OCI-M1 (cell line): ENCODE measurements at places on chromosomes 16 and 17.

DNA sequence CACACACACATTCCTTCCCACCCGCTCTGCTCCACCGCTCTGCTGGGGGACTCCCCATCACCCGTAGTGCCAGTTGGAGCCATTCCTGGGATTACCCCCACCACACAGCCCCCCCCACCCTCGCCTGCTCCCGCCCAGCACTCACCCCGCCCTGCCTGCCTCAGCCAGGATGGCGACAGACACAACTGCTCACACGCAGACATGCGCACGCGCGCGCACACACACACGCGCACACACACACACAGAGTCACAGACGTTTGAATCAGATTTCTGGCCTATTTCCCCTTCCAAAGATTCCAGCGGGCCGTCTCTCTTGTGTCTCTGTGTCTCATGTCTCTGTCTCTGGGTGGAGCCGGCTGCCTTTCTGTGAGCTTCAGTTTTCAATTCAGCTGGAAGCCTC, 4.4 kb downstream of the CACNA1G start:
- DNase-seq = peak; percentile 64

- DNase-seq = no peak
Measured at GRCh38 chr17:298791-299450, 53.7 kb downstream of the RPH3AL start.

DNA sequence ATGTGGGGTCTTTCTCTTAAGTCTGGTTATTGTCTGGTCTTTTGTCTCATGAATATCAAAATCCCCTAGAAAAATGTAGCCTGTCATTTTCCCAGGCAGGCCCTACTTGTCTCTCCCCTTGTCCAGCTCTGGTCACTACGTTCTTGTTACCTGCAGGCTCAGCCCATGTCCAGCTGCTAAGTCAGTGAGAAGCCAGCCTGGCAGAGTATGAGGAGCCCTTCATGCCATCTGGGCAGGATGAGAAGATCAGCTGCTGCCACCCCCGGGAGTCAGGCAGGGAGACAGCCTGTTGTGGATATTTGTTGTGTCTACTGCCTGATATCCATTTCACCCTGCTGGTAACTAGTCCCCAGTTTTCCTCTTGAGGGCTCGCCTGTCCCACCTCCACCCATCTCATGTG, 88.9 kb downstream of the ASIC2 start:
- no peak for DNase-seq

- peak; percentile 93 for DNase-seq
Measured at GRCh38 chr16:12801511-12802042, 2.1 kb downstream of the CPPED1 start.

DNA sequence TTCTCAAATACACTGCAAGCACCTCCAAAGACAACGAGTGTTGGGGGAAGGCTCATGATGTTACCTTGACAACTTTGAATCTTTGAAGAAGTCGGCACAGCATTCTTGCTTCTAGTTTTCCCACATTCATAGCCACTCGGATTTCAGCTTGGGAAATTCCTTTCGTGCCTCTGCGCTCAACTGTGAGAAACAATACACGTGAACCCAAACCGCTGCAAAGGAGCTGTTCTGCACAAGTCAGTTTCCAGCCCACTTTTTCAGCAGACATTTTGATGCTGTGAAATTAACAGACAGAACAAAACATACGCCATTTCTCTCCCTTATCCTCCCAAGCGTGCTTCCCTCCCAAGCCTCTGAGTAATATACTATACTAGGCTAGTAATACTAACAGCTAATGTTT, 41.2 kb downstream of the GTF3C1 start:
- DNase-seq = no peak

- no peak for DNase-seq
Measured at GRCh38 chr17:42674755-42675347, 1.9 kb downstream of the PLEKHH3 start.

GRCh38 chr17:41452281-41452680, 11.5 kb upstream of the KRT38 start:
- peak; percentile 11 for DNase-seq

GRCh38 chr17:2295575-2295974, 8.0 kb downstream of the SMG6 start:
- DNase-seq = no peak

DNA sequence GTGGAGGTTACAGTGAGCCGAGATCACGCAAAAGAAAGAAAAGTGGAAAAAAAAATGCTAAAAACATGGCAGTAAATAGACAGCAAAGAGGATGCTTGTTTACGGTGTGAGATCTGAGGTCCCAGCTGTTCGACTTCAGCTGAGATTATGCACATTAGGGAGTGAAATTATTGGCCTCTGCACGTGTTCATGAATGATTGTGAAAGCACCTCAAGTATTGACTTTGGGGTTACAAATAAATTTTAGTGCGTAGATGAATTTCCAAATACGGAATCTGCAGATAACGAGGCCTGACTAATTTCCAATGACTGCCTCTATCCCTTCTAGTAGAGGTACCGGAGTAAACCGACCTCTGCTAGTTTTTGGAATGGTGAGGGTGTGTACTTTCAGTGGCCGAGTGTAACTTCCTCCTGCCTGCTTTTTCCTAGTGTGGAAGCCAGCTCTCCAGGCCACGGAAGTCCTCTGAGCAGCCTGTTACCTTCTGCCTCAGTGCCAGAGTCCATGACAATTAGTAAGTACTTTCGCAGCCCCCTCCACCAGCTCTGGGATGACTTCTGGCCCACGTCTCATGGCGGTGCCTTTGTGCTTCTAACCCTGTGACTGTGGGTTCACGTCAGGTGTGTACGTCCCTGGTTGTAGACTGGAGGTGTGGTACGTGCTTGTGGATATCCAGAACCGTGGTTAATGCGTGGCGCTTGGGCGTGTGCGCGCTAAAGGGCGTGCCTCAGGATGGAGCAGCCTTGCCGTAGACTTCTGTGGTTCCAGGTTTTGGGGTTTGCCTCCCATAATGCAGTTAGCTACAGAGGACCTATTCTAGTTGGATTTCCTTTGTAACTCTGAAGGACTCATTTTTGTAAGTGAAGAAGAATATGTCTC, 102.1 kb downstream of the SNX29 start:
- DNase-seq = no peak

DNA sequence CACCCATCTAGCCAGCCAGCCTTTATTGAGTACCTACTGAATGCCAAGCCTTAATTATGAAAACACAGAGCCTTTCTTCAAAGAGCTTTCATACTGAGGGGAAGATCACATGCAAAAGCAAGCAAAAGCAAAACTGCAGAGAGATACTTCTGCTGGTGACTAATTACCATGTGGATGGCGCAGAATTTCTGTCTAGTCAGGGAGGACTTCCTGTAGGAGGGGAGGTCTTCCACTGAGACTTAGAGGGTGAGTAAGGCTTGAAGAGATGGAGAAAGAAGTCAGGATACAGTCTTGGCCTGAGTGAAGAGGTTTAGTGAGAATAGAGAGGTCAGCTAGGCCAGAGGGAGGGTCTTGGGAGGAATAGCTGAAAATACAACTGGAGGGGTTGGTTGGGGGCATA, 53.9 kb upstream of the CCL2 start:
- DNase-seq = no peak

DNA sequence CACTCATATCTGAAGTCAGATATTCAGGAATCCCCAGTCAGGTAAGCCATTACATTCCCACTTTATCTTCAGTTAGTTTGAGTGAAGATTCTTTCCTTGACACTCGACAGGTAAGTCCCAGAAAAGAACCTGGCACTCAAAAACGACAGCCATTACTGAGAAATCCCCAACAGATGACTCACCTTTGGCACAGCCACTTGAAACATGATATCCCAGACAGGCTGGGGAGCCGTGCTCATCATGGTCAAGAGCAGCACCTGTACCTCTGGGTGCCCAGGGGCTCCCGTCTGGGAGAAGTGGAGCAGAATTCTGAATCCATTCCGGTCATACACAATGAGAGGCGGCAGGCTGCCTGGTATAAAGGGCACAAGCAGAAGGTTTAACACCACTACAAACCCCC, 16.8 kb upstream of the COG7 start:
- no peak for DNase-seq

DNA sequence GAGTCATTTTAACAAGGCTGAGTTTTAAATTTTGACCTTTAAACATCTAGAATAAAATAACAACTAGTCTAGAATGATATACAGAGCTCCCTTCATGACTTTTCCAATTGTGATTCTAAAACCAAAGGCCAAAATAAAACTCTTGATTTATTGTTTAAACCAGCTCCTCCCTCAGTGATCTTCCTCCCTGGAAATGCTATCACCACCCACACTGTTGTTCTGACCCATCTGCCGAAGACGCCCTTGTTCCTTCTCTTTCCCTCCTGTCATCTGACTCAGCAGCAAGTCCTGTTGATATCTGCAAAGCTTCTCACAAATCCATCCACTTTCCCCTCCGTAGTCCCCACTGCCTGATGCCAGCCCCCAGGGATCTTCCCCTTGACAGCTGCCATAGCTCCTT, 231.6 kb upstream of the DYNLRB2 start:
- DNase-seq = no peak

- DNase-seq = no peak
Measured at GRCh38 chr16:68700120-68700519, 37.0 kb upstream of the CDH1 start.

DNA sequence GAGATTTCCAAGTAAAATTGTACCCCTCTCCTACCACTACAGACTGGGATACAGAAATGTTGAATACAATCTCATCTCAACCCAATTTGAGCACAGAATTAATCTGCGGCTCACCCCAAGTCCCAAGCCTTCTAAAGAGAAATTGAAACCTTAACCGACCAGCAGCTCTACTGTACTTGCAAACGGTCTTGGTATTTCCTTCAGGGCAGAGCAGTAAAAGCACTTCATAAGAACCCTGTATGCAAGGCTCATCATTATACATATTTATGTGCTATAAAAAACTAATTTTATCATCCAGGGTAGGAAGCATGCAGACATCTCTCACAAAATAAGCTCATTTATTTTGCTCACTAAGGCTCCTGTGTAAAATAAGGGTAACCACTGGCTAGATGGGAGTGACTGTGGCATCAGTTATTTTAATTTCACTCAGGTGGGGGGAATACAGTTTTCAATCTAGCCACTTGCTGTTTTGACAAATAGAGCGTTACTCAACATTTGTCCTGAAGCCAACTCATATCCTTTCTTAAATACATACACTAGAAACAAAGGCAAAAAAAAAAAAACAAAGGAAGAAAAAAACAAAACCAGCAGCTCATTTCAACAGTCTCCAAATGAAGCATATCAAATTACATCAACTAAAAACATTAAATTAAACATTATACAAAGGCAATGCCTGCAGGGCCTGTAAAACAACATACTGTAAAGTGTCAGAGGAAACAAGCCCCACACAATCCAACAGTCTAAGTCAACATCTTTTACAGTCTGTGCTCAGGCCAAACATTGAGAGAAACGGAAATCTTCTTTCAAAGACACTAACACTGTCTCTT, 65.0 kb downstream of the PARN start:
- no peak for DNase-seq

DNA sequence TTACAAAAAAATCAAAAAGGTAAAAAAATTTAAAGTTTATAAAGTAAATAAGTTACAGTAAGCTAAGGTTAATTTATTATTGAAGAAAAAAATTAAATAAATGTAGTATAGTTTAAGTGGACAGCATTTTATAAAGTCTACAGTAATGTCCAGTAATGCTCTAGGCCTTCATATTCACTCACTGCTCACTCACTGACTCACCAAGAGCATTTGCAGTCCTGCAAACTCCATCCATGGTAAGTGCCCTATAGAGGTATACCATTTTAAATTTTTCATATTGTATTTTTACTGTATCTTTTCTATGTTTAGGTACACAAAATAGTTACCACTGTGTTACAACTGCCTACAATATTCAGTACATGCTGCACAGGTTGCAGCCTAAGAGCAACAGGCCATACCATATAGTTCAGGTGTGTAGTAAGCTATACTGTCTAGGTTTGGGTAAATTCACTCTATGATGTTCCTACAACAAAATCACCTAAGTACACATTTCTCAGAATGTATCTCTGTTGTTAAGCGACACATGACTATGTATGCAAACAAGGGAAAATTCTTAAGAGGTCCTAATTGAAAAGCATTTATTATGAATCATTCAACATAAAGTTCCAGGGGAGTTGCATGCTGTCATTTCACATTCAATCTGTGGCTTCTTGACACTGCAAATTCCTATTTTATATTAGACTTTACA, 92.3 kb downstream of the SPAG9 start:
- no peak for DNase-seq

DNA sequence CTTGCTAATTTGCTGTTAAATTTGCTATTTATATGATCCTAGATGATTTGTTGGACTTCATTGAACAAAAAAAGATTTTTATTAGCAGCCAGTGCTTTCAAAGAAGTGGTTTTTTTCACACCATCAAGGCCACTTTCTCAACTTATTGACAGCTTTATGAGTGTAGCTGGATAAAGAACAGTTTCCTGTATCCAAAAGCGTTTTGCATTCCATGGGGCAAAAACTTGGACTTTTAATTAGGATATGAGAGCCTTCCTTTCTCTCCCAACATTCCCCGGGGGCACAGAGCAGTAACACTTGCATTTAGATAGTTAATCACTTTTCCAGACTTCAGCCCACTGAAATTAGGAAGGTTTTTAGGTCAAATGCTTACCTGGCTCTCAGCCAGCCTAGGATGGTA, 177.1 kb upstream of the ELAC2 start:
- DNase-seq = no peak

DNA sequence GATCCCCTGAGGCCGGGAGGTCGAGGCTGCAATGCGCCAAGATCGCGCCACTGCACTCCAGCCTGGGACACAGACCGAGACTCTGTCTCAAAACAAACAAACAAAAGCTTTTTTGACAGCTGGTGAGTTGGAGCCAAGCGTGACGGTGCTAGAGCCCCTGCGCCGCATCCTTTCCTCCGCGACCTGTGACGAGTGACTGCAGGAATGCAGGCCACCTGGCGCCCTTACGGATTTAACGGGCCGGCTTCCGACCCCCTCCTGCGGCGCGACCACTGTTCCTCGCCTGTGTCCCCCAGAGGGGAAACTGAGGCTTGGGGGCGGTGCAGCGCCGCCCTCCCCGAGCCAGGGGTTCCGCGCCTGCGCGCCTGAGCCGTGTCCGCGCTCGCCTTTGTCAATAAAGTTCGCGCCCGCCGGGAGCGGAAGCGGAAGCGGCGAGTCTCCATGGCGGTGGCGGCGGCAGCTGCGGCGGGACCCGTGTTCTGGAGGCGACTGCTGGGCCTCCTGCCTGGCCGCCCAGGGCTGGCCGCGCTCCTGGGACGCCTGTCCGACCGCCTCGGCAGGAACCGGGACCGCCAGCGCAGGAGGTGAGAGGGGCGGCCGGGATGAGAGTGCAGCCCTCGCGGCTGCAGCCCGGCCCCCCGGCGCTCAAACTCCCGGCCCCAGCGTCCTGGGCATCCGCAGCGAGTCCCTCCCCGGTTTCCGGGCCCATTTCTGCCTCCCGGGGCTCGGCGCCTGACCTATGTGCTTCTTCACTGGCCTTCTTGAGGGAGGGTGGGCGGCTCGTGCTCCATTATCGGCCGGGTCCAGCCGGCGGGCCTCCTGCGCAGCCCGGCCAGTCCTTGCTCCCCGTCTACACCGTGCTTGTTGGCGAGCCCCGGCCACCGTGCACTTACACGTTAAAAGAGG, at the start of gene PGS1:
TSS of gene PGS1 (plus strand) at position 425 of the 906 bp plus-strand sequence. CDS start at position 442, 17 bp downstream.
- DNase-seq = peak; percentile 80
